ENCODE measurements at places on chromosomes 5 and 9.
A peak's percentile ranks its signal among the peaks of the same experiment; 100 is the strongest.

DNA sequence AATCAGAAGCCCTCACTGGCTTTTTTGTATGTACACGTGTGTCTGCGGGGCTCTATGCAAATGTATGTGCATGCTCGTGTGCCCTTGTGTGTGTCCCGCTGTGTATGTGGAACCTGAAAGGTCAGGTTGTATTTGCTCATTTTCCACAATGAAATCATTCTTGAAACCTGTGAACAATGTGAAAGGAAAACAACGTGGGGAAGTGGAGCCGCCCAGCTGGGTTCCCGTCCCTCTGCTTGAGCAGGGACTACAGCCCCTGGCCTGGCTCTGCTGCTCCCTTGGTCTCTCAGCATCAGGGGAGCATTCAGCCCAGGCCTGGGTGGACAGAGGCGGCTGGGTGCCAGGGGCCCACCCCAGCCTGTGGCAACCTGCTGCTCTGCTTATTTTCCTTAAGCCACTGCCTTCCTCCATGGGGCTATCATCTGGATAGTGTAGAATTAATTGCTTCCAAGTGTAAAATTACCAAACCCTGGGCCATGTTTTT is 3.0 kb downstream of the ECSCR start:
- no peak for DNase-seq

- no peak for DNase-seq
Observed at GRCh38 chr9:78505546-78505945, 208.6 kb downstream of the PSAT1 start.

DNA sequence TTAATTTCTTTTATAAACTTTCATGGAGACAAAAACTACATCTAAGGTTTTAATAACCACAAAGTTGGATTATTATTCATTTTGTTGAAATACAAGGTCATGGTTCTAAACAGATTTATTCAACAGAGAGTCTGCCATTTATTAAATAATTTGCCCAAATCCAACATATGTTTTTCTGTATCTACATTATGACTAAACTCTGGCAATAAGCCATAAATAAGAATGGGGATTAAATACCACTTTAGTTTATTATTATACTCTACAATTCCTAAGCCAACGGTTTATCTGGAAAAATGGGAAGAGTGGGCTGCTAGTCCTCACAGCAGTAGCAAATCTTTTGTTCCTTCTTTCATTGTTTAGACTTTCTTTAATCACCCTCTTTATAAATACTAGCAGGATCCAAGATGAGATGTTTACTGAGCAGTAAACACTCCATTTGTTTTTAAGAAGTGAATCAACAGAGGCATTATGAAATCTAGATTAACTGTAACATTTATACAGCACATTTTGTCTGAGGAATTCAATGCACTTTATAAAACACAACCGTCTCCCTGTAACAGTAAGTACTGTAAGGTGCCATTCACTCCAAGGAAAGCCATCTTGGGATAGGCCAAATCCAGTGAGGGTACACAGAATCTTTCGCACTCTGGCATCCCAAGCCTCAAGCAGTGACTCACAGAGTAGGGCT is 89.7 kb downstream of the DROSHA start:
- no peak for DNase-seq

GRCh38 chr5:62576570-62577170 is 1.9 kb upstream of the LRRC70 start:
- DNase-seq, result no peak

DNA sequence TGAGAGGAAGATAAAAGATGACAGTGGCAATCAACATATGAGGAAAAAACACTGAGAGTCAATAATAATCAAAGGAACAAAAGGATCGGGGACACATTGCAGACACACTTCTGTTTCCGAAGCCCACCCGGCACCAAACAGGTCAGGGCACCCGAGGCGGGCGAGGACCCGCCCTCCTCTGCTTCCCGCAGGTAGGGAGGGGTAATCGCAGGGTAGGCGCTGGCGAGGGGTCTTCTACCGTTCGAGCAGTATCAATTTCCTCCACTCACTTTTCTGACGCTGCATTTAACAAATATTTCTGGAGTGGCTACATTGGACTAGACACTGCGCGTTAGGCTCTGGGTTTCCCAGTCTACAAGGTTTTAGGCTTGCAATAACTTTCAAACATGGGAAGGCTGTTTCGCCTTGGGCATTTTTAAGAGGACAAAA is 1.3 kb downstream of the TXN start:
- DNase-seq, result no peak

GRCh38 chr5:143262393-143263174 is 140.9 kb downstream of the NR3C1 start:
- peak; percentile 87 for DNase-seq

- DNase-seq, result no peak
Observed at GRCh38 chr5:142845402-142845921, 75.3 kb downstream of the ARHGAP26 start.

DNA sequence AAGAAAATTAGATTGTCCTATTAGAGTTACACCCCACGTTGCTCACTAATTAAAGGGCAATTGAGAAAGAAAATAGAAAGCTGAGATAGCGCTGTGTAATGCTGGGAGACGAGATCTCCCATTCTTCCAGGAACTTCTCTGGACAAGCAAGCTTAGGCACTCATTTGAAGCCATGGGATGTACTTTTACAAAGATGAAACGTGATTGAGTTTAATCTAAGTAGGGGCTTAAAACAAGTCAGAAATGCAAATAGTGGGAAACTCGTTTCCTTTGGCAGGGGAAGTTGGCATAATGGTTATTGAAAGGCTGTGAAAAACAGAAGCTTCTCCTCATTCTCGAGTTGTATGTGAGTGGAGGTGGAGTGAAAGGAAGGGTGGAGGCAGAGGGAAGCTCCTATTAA is 3.7 kb downstream of the PRDM6 start:
- DNase-seq, result no peak

DNA sequence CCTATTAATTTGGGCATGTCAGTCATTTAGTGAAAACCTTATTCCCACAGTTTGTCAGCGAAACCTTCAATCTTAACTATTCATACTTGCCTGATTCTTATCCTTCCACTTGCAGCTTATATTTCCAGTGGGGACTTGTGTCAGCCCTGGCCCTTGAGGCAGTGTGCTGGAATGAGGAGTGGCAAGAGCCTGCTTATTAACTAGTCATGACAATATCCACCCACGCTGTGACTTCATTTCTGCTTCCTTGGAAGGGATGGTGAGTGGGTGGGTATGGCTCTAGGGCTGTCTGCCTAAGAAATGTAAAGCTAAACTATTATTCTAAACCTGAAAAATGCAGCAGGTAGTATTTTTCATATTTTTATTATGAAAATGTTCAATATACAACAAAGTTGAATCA is 34.0 kb upstream of the LURAP1L start:
- no peak for DNase-seq

- no peak for DNase-seq
Observed at GRCh38 chr5:168424594-168425323, 61.5 kb upstream of the RARS1 start.

- DNase-seq, result no peak
Observed at GRCh38 chr9:121662359-121662758, 10.9 kb downstream of the DAB2IP start.

DNA sequence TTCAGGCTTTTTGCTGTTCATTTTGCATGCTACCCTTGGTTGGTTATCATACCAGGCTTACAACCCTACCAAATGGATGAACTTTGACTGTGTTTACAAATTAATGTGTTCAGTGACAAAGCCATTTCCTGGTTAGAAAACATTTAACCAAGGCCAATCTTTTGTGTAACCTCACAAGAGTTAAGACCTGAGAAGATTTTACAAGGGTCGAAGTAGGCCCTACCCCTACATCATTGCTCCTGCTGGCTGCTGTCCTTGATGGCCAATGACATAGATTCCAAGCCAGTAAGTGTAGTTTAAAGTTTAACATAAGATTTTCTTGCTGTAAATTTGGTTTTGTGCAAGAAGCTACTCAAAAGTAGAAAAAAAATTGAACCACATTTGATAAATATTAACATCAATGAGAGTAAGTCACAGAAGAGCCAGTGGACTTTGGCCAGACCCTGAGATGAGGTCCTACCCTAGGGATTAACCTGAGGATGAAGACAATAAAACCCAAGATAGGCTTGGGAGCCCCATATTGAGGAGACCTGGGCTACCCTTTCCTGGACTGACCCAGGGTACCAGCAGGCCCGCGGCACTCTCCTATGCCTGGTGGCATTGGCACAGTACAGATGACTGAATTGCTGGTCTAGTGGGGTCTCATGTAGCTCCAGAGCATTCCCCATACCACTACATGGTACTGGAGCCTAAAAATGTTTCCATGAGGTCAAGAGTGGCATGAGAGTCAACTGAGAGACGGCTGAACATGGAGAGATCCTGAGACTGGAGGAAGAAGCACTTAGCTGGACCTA is 8.3 kb downstream of the C1QTNF3 start:
- no peak for DNase-seq

DNA sequence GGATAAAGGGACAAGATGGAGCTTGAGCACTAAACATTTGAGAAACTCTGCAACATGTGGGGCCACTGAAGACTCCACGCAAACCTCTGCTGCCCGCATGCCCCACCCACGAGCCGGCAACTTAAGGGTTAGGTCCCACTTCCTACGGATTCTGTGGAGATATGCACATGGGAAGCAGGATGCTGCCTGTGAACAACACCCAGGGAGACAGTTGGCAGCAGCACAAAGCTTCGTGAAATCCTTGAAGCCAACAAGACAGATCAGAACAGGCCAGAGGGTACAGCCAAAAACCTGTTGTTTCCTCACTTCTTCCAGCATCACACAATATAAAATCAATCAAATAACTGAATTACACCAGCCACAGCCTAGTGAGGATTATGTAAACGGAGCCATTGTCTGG is 270.4 kb downstream of the ENC1 start:
- no peak for DNase-seq

DNA sequence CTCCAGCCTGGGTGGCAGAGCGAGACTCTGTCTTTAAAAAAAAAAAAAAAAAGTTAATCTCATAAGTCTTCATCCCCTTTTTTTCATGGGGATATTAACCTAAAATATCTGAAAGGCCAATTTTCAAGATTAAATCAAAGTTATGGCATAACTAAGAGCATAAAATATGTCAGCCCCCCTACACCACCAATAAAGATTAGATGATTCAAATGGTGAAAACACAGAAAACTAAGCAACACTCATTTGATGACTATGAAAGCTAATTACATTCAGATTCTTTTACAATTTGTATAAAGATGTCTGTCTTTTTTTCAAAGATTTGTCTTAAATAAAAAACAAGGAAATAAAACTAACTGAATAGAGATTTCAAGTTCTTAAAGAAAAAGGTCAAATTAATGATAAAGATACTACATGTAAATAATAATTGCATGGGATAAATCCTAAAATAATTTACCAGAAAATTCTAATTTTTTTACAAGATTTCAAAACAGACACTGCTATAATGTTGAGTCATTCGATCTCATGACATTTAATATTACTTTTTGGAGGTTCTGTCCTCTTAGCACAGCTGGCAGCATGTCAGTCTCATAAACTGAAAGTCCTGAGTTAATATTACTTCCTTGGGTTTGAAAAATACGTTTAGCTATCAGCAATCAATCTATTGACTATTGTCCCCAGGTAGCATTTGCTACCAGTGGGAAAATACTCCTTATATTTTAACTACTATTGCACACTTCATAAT is 112.9 kb downstream of the KIAA0825 start:
- no peak for DNase-seq

GRCh38 chr5:4022056-4022670 is 426.5 kb downstream of the IRX1 start:
- DNase-seq, result no peak

DNA sequence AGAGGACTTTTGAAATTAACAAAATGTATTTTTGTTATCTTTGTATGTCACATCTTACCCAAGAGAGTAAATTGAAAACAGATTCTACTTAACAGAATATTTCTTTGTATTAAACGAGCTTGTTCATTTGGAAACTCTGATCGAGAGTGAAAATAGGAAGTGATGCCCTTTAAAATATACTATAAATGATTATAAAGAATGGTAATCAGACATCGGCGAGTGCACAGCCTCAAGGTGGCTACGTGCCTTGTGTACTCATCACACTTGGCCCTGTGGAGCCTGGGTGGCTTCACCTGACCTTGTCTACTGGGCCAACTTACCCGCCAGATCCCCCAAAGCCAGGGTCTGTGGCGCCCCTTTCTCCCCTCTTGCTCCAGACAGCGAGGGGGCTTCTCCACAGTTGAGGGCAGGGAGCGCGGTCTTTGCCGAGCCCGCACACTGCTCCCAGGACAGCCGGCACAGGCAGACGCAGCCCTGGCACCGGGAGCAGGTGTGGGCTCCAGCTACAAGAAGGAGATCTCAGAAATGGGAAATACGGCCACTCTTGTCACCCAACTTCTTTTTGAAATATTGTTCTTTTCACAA is 243.2 kb downstream of the CEMIP2 start:
- DNase-seq, result no peak

GRCh38 chr9:122016309-122016708 is 76.8 kb downstream of the TTLL11 start:
- DNase-seq, result no peak

DNA sequence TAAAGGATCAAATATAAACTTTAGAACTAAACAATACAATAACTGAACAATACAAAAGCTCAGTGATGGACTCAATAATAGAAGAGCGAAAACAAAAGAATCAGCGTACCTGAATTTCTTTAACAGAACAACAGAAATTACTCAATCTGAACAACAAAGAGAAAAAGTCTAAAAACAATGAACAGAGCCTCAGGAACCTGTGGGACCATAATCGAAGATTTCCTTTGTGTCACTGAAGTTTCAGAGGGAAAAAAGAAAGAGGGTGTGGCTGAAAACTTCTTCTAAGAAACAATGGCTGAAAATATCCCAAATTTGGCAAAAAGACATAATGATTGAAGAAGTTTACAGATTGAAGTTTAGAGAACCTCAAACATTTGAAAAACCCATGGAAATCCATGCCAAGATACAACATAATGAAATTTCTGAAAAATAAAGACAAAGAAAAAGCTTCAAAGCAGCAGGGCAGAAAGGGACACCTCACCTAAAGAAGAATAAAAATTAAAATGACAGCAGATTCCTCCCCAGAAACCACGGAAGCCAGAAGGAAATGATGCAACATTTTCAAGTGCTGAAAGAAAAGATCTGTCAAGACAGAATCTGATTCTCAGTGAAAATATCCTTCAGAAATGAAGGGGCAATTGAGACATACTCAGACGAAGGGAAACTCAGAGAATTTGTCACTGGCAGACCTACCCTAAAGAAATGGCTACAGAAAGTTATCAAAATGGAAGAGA is 288.8 kb downstream of the ARL15 start:
- DNase-seq, result peak; percentile 29

GRCh38 chr5:61465496-61465895 is 133.4 kb downstream of the ZSWIM6 start:
- no peak for DNase-seq

GRCh38 chr9:126618585-126619360 is 5.0 kb downstream of the LMX1B start:
- DNase-seq, result no peak
